NCI-H1048 (cell line): ENCODE measurements at places on chromosomes 6 and 20.

DNA sequence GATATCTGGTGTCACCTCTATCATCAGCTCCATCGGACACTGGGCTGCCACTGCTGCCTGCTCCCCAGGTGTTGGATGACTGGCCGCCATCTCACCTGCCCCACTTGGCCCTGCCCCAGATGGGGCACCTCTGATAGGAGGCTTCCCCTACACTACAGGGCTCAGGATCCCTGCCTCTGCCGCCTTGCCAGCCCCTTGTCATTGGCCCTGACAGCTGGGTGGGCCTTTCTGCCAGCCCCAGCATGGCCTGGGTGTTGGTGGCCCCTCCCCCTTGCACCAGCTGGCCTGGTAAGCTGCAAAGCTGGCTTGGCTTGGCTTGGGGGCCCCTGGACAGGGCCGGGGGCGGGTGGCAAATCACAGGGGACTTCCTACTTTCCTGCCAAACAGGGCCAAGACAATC lies 10.6 kb downstream of the PACSIN1 start:
- no peak for DNase-seq

DNA sequence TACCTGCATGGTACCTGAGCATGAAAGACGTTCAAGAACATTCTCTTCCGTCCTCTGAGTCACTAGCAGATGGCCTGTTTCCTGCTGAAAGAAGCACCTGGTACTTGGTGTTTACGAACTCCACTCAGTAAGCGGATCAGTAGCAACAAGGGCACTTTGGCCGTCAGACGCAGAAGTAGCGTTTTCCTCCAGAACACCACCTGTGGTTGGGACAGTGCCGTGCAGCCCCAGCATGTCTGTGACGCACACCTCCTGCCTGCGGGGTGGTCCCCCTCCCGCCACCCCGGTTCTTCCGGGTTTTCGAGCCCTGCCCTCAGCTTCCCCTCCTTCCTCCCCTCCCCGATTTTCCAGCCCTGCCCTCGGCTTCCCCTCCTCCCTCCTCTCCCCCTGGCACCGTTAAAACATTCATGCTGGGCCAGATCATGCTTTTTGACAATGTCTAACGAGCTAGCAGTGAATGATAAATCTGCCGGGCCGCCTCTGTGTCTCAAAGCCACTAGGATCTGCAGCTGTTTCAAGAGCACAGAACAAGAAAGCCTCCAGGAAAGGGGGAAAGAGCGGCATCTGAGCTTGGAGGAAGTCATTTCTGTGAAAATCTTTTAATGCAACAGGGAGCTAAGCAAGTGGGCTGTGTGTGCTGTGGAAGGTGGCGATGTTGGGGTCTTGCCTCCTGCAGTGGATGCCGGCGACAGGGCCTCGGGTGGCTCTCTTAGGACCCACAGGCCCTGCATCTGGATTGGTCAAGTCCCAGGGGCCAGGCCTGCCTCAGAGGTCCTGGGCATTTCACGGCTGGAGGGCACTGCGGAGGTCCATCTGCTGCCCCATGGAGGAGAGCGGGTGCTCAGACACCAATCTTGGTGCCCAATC lies 207.9 kb downstream of the ERMARD start:
- no peak for DNase-seq

GRCh38 chr6:167331565-167331964 lies 6.7 kb downstream of the TTLL2 start:
- no peak for DNase-seq

DNA sequence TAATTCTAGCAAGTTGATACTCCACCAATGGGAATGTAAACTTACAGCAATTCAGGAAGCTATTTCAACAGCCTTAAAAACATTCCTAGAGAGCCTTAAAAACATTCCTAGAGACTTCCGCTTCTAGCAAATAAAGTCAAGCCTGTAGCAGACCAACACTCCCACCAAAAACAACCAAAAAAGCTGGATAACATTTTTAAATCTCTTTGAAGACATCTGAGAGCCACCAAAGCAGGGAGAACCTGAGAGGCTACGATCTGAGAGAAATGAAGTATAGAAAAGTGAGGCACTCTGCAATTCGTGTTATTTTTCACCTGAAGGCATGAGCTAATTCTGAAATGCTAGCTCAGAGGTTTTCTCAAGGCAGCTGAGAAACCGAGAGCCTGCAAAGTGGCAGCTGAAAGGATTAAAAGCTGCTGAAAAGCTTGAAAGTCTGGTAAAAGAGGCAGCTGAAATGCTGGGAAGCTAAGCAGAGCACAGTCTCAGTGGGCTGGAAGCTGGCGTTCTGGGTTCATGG lies 20.9 kb downstream of the GPR63 start:
- no peak for DNase-seq

GRCh38 chr20:44083220-44083933 lies 103.6 kb downstream of the JPH2 start:
- no peak for DNase-seq

GRCh38 chr6:56246881-56247653 lies at the start of gene COL21A1:
COL21A1 (minus strand) TSS chr6:56247580; CDS start chr6:56182618, 64,962 bp downstream.
- DNase-seq: no peak

GRCh38 chr6:157921685-157922367 lies 59.8 kb upstream of the SYNJ2 start:
- no peak for DNase-seq

DNA sequence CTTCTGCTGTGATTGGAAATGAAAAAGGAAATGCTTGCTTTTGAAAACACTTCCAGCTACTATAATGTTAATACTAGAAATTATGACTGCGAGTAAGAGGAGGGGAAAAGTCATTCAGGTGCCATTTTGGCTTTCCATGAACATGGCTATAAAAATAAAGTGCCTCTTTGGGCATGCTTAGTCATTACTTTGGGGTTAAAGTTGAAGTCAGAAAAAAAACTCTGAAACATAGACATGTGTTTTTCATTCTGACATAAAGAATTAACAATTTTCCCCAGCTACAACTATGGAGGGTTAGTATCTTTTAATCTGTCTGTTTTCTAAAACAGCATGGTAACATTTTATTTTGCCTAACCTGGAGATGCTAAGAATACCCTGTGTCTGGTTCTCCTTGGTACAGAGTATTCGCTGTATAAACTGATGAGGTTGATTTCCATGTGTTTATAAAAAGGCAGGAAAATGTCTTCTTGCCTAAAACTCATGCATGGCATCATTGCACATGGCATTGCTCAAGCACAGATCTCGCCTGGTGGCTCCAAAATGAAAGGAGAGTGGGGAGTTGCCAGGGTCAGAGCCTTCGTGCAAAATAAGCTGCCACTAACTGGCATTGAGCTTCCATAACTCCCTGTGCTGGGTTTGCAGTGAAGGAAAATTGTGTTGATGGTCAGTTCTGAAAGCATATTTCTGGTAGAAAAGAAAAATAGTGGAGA lies 188.9 kb downstream of the KCNQ5 start:
- no peak for DNase-seq

DNA sequence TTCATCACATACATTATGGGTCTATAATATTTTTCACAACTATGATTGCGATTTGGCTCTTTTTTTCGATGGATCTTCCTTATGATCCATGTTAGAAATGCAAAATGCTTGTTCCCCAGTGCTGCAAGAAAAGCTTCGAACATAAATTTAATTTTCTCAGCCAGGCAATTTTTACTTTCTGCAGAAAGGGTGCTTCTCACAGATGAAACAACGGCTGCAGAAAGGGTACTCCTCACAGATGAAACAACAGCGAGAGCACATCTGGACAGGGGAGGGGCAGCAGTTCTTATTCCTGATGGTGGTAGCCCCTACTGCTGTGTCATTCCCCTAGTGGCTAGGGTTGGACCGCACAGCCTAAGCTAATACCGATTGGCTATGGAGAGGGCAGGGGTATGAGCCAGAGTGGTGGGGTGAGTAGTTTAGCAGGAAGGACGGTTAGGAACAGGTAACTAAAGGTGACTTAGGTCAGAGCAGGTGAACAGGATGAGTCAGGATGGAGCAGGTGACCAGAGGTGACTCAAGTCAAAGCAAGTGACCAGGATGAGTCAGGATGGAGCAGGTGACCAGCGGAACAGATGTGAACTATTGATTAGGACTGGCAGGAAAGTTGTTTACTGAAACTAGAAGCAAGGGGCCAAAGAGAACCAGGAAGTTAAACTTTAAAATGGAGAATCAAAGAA lies 13.4 kb upstream of the TREML4 start:
- DNase-seq: no peak

GRCh38 chr20:59784791-59785668 lies 148.4 kb downstream of the SYCP2 start:
- DNase-seq: no peak

DNA sequence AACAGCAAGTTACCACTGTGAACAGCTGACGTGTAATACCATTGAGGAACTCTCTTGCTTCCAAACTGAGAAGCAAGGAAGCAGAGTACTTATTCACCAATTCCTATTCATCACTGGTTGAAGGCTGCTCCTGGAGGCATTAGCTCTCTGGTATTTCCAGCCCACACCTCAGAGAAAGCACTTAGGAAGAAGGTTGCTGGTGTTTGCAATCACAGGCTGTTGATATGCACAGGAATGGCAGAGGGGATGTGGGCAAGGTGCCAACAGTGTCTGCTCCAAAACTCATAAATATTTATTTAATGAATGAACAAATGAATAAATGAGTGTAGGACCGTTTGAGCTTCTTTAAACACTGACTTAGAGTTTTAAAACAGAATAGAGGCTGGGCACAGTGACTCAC lies 6.9 kb upstream of the RRBP1 start:
- DNase-seq: no peak

GRCh38 chr20:45469336-45470261 lies at the start of gene WFDC2:
WFDC2 (plus strand) TSS chr20:45469753; CDS start chr20:45469782, 29 bp downstream.
- DNase-seq: no peak

DNA sequence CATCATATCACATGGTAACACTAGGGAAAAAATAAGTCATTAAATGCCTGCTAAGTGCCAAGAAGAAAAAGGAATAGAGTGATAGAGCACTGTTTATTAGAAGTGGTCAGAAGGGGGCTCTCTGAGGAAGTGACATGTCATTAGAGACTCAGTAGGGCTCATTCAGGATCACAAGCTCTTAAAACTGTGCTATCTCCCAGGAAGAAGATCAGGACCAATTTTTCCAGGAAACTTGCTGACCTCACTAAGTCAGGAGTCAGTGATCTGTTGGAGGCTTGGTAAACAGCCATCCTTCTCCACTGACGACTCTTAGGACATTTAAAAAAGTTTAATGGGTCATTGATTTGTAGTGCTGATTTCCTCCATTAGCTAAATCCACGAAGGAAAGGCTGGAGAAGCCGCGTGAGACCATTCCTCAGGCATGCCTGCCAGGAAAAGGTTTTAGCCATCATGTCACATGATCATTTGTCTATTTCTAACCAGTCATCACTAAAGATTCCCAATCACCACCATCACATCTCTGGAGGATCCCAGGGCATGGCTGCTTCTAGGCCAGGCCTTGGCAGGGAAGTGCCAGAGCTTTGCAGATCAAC lies 5.9 kb upstream of the PTPN1 start:
- DNase-seq: no peak

DNA sequence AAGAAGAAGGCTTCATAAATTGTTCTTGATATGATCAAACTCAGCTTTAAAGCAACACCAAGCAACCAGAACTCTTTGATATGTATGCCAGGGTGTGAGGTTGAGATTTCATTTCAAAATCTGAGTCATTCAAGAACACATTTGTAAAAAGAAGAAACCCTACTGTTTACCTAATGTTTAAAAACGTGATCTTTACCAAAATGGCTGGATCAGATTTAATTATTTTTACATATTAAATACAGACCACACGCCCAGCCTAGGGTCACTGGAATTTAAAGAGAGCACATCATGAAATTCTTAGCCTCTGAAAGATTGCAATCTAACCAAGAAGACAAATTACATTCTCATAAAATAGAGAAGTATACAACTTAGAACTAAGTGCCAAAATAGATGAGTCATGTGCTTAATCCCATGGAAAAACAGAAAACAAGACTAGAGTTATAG lies 206.8 kb upstream of the SMLR1 start:
- no peak for DNase-seq

DNA sequence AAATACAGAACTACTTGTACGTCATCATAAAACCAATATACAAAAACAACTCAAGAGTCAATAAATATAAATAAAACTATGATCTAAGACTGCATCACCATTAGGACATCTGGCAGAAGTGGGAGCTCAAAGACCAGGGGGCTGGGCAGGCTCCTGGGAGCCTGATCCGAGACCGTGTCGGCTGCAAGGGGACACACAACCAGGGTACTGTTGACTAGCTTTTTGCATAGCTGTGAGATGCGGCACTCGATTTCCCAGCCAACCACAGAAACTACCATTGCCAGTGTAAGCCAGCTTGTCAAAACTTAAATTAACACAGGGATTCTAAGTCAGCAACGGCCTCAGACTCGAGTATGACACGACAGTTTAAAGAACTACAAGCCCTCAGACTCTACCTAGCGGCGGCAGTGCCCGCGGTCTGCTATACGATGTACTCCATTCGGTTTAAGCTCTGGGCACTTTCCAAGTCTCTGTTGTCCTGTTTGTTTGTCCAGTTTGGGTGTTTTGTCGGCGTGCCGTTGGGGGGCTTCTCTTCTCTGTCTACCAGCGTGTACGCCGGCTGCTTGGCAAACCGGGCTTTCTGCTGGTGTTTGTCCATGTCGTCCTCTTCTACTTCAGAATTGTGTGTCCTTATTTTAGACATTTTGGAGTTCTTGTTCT lies 34.6 kb downstream of the JAG1 start:
- DNase-seq: no peak
